Stimulated activated CD4-positive, alpha-beta T cell treated with anti-CD3 and anti-CD28 coated beads, Interleukin-1b, Interleukin-23, amount 100 ng/mL, for 4 hours (primary cell): ENCODE measurements at places on chromosomes 7 and 10.

GRCh38 chr10:7665767-7666166 is 999 bp downstream of the ITIH5 start:
- no peak for DNase-seq

- DNase-seq: no peak
Observed at GRCh38 chr7:155698633-155699032, 54.2 kb downstream of the RBM33 start.

- DNase-seq: no peak
Observed at GRCh38 chr10:122461729-122462532, 578 bp downstream of the HTRA1 start.

- DNase-seq: no peak
Observed at GRCh38 chr7:4272141-4272540, 410.0 kb upstream of the FOXK1 start.

DNA sequence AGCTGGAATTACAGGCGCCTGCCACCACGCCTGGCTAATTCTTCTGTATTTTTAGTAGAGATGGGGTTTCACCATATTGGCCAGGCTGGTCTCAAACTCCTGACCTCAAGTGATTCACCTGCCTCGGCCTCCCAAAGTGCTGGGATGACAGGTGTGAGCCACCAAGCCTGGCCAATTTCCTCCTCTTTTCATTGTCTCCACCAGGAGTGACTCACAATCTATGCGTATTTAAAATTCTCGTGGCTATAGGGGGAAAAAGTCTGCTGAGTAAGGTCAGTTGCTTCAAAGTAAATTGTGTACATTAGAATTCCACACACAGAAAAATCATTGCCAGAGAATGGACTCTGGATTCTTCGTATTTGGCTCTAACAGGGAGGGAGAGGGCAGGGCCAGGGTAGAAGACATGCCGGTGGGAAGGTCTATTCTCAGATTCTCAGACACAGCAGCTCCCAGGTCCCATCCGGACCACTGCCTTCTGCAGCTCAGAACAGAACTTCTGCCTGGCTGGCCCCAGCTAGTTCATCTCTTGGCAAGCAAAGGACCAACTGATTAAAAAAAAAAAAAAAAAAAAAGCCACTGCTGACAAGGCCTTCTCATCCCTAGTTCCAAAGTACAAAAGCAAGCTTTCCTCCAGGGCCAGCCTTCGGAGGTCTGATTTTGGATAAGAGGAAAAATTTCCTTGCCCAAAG is 22.2 kb downstream of the PSPH start:
- no peak for DNase-seq

DNA sequence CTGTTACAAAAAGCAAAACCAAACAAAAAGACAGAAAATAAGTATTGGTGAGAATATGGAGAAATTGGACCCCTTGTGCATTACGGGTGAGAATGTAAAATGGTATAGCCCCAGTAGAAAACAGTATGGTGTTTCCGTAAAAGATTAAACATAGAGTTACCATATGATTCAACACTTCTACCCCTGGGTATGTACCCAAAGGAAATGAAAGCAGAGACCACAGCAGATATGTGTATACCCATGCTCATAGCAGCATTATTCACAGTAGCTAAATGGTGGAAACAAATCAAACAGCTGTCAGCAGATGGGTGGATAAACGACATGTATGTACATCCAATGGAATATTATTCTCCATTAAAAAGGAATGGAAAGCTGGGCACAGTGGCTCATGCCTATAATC is 42.4 kb downstream of the STARD3NL start:
- DNase-seq: no peak

DNA sequence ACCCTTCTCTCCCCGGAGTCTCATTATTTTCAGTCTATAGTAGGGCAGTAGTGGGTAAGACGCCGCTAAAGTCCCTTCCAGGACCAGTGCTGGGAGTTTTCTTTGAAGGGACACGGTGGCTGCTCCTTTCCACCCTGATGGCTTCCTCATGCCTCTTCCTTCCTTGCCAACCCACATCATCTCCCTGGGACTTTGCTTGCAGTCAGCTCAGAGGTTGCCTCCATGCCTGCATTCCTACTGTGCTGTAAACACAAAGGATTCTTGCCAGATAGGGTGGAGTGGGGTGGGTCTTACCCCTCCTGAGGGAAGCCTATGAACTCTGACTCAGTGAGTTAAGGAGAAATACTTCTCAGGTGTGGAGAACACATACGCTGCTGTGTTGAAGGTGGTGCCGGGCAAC is 59.9 kb upstream of the IGFBP3 start:
- no peak for DNase-seq

GRCh38 chr10:43700306-43700705 is 51.6 kb upstream of the ZNF32 start:
- DNase-seq: no peak

GRCh38 chr7:8566016-8566415 is 132.6 kb downstream of the NXPH1 start:
- no peak for DNase-seq

DNA sequence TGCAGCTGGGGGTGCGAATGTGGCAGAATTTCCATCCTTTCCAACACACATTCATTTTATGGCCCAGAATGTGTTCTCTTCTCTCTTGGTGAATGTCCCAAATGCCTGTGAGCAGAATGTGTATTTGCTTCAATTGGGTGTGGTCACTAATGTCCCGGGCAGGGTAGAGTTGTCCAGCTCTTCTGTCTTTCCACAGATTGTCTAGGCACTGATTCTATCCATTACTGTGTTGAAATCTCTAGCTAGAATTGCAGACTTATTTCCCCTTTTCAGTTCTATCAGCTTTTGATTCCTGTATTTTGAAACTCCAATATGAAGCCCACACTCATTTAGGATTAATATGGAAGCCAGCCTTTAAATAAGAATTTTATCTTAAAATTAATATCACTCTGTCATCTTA is 14.0 kb upstream of the AKR1E2 start:
- DNase-seq: no peak

DNA sequence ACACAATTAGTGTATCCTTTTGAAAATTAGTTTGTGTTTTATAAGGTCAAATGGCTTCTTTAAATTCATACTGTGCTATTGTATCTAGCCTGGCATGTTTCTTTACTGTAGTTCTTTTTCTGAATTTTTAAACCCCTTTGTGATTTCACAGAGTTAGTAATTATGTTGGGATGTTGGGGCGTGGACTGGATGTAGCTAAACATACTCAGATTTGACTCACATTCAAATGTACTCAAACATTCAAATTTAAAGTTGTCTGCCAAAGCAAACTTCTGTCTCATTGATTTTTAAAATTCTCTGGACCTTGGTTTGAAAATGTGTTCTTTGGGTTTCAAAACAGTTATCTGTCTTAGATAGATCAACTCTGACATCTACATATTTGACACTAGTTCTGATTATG is 7.2 kb upstream of the NRP1 start:
- DNase-seq: no peak

GRCh38 chr7:140640727-140641523 is at the start of gene DENND2A:
DENND2A (minus strand) TSS chr7:140640813; CDS start chr7:140602397, 38,416 bp downstream.
- DNase-seq: no peak

GRCh38 chr10:102421757-102422512 is 1.3 kb downstream of the FBXL15 start:
- no peak for DNase-seq

DNA sequence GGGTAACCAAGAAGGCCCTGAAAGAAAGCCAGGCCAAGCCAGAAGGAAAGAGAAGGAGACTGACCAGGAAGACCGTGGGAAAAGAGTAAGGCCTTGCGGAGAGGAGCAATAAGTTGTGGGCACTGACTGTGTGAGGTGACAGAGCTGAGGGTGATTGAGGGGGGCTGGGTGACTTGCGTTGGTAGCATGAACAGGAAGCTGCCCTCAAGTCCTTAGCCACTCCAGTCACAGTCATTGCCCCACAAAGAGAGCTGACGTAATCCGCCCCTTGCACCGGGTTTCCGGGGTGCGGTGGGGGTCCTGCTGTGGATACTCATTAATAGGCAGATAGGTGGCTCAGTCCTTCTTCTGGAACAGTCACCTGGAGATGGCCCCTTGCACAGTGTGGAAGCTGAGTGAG is 16.1 kb upstream of the DMBT1 start:
- DNase-seq: no peak

DNA sequence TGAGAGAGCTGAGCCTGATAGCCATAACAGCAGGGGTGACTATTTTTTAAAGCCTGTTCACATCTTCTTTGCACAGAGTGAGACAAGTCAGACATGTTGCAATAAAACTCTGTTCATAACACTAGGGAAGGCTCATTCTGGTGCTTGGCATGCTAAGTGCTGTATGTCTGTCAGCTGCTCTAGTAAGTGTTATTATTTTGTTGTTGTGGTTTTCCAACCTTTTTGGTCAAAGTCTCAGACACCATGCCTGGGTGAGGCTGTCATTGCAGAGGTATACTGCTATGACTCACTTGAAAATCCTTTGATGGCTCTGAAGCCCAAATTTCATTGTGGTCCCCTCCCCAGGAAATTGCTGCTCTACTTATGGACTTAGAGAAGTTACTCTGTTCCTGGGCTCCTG is 129.7 kb downstream of the ADRA2A start:
- no peak for DNase-seq

DNA sequence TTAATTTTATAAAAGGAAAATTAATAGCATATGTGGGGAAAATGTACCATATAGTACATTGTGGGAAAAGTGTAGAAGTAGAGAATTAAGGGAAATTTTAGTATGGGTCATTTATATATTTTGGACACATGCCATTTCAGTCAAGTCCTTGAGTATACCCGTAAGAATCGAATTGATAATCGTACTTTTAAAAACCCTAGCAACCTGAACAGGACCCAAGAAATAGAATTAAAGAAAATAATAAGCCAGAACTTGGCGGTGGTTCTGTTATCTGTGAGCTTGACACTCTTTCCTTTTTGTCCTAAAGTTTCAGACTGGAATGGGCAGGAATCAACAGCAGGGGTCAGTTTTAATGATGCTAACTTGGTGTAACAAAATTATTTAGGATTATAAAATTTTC is 221.0 kb downstream of the CDK14 start:
- no peak for DNase-seq

GRCh38 chr10:21514129-21514817 is 11.2 kb downstream of the SKIDA1 start:
- DNase-seq: no peak

DNA sequence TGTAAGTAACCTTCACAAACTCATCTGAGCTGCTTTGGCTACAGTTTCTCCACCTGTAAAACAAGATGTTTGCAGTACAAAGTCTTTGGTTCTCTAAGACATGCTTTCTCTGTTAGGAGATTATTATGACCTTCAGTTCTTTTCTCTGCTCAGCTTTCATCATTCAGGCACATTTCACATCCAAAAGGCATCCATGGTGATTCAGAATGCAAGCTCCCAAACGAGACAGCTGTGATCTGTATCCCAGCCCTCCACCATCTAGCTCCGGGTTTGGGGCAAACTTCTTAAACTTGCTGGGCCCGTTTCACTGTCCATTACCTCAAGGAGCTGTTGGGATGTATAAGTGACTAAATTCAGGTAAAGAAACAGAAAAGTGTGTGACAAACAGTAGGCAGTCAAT is 95.8 kb upstream of the COL1A2 start:
- DNase-seq: no peak

DNA sequence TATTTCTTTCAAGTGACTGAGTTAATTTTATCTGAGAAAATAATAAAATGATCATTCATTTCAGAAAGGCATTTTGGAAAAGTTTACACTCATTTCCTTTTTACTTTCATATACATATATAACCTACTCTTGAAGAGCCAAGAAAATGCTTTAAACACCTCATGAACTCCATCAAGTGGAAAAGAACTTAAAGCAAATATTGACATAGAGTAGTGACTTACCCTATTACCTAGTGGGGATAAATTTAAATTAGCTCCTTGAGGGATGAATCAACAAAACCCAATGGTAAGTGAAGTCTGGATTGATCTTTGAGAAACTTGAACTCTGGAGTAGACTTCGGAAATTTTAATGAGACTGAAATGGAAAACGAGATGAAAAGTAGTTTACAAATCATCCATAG is 88.6 kb downstream of the TMEM26 start:
- no peak for DNase-seq

- DNase-seq: no peak
Observed at GRCh38 chr10:78170026-78170475, 136.4 kb downstream of the RPS24 start.

GRCh38 chr10:4407783-4408182 is 418.2 kb upstream of the AKR1E2 start:
- DNase-seq: no peak

DNA sequence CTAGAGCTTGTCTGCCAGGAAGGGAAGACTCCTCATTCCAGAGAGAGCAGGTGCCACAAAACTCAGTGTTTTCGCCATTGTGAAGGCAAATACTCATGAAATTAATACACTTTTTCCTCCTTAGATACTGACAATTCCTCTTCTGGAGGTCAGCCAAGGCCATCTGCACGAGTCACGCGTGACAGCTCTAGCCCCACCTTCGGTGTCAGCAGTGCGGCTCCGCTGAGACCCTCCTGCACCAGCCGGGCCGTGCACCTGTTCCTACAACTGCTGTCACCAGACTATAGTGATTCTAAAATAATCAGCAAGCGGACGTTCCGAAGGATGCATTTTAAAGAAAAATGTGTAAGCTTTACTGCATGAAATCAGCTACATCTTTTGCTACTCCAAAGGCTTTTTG is 127.7 kb downstream of the DIP2C start:
- no peak for DNase-seq

DNA sequence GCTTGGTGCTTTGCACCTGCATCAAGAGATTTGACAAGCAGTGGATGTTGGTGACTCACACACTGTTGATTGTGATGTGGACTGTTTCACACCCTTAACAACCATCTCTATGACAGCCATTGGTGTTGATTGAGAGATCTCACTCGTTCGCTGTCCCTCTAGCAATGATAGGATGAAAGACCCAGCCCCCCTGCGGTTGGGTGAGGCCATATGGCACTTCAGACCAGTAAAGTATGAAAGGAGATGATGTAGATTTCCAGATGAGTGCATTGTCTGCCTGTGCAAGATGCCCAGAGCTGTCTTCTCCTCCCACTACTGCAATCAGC is 138.7 kb upstream of the PRR15 start:
- no peak for DNase-seq

DNA sequence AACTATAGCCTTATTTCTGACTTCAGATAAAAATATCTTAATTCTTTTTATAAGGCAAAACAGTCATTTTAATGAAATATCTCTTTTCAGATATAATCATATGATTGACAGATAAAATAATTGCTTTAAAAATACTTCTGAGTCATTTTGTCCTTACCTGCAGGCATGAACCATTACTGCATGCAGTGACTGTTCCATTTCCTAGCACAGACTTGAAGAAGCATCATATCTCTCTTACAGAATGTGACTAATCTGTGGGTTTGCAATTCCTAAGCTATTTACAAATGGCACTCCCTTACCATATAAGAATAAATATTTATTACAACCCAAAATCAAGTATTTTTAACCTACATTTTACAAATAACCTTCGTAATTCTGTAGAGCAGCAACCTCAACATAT is 120.7 kb downstream of the SRPK2 start:
- DNase-seq: no peak

GRCh38 chr10:71532878-71533277 is 136.2 kb downstream of the CDH23 start:
- DNase-seq: no peak
